ENCODE measurements at places on chromosomes 3 and 15.
A peak's percentile ranks its signal among the peaks of the same experiment; 100 is the strongest.

DNA sequence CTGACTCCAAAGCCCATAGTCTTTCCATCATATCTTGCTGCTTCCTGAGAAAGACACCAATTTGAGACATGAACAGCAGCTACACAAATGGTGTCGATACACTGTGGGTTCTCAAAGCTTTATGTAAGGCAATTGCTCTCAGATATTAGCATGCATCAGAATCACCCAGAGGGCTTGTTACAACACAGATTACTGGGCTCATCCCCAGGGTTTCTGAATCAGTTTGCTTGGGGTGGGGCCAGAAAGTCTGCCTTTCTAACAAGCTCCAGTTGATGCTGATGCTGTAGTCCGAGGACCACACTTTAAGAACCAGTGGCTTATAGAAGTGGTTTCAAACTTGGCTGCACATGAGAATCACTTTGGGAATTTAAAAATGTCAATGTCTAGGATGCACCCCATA is 86.5 kb downstream of the SEMA6D start:
- no peak for DNase-seq

- no peak for DNase-seq
These were observed 5.9 kb upstream of the NGRN start for GRCh38 chr15:90259524-90259923.

DNA sequence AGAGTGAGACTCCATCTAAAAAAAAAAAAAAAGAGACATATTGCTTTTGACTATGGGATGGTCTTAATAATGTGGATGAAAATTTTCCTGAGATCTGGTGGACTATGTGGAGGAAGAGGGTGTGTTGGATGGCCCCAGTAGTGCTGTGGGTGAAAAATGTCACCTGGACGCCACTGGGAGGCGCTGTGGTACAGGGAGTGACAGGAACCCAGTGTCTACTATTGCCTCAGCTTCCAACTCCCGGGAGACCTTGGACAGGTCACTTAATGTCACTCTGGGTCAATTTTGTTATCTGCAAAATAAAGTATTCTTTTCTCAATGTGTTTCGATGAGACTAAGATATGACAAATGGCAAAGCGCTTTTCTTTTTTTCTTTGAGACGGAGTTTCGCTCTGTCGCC is 27.7 kb upstream of the DCP1A start:
- DNase-seq: peak; percentile 77

DNA sequence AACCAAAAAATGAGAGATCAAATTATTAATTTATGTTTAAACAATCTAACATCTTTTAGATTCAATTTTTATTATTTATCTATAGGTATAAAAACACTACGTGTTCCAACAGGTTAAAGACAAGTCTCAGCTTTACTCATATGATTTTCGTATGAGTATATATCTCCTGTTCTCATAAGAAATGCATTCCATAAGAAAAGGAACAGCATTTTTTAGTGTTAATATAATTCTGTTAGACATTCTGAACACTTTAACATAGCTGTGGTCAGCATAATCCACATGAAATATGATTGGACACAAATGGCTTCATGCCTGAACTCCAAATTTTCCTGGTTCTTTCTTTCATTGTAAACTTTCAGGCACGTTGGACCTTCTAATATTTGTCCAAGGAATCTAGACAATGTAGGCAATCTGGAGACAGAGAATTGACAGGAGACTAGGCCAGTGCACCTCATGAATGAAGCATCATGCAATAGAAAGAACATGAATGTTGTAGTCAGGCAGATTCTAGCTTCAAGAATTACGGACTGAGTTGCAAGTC is 1122.0 kb upstream of the ALCAM start:
- DNase-seq: no peak

DNA sequence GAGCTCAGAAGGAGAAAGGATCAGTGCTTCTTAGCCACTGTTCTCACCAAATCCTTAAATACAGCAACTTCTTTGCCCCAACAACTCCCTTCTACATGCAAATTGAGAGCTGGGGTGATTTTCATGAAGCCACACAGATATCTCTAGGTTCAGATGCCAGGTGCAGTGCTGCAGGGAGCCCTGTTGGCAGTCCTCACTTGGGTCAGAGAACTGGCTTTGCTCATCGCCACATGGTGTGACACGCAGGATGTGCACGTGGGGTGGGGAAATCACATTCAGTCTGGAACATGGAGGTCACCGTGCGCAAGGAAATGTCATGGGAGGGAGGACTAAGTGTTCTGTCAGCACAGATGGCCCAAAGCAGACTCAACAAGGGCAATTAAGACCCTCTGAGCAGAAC is 103.8 kb downstream of the WDR76 start:
- DNase-seq: no peak

DNA sequence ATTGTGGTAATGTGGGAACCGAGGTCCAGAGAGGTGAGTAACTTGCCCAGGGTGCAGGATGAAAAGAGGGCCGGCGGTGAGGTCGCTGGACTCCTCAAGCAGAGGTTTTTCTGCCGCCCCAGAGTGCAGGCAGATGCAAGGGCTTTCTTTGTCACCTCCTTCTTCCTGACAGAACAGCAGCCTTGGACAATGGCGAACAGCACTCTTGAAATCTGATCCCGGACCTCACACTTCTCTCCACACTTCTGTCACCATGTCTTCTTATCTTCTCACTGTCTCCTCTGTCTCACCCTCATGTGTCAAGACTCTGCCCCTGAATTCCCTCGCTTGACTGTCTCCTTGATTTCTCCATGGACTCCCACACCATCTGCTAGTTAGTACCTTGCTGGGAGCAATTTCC is 15.4 kb upstream of the VPS8 start:
- no peak for DNase-seq

DNA sequence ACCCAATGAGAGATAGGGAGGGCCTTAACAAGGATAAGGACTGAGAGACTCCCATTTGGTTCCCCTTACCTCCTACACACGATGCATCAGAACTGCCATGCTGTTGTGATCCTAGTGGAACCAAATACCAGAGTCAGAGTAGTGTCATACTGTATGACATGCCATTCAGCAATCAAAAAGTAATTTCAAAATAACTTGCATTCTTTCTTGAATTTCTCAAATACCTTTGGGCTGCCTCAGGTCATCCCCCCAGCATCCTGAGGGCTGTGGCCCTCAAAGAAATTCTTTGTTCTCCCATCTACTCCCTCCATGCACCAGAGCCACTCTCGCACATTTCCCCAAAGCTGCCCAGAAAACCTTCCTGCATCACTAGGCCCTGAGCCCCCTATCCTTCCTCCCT is 68.9 kb upstream of the PPP2R3A start:
- DNase-seq: no peak

DNA sequence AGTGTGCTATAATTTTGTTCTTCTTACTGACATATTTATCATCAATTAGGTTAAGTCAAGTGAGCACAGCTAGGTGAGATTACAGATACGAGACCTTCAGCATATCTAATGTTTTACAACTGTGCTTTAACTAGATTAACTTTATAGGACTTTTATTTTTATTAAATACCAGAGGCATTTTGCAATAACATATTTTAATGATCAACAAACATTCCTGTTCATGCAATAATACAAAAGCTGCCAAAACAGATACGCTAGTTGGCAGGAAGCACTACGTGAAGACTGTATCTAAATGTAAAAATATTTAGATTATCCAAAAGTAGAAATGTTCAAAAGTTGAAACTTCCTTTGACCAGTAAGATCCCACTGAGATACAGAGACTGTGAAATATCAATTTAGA is 139.1 kb downstream of the CBLB start:
- no peak for DNase-seq

GRCh38 chr3:122937745-122938144 is 89.8 kb downstream of the SEMA5B start:
- no peak for DNase-seq

GRCh38 chr3:159819676-159820075 is 169.0 kb upstream of the IL12A start:
- DNase-seq: no peak

GRCh38 chr15:64621056-64621455 is 154.3 kb downstream of the RBPMS2 start:
- DNase-seq: no peak

GRCh38 chr3:116161575-116162525 is 283.4 kb downstream of the LSAMP start:
- DNase-seq: no peak

DNA sequence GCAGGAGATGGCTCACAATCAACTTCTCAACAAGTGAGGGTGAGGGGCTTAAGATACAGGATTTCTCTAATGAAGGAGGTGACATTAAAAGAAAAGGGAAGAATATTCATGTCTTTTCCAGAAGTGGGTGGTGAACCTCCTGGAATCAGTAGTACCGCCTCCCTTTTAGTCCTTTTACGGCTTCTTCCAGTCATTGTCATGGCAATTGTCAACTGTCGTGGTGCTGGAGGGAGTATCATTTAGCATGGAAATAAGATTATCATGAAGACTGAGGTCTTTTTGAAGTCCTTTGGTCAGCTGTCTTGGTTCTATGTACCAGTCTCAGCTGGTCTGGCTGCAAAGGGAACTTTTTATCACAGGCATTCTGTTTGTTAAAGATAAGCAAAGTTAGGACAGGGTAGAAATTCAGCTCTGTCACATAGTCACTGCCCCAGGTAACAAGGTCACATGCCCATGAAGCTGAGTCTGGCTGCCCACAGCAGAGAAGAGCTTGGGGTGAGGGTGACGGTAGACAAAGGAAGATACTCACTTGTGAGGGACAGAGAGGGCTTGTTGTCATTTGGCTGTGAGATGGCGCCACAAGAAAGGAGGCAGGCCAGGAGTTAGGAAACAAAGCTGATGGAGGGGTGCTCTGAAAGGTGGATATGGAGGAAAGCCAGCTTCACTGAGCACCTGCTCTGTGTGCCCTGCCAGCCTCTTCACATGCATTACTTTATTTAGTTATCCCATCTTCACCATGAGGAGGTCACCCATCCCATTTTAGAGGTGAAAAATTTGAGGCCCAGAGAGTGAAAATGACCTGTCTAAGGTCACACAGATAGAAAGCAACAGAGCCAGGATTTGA is 228.2 kb upstream of the TRIM42 start:
- no peak for DNase-seq

- DNase-seq: no peak
These were observed 56.8 kb upstream of the IMPG2 start for GRCh38 chr3:101377209-101377608.

GRCh38 chr3:139430493-139430892 is 41.0 kb upstream of the COPB2 start:
- no peak for DNase-seq

Data from A549 (cell line).